C1 segment of cervical spinal cord (tissue), 14 donors: ENCODE measurements at places on chromosomes 4 and X.

DNA sequence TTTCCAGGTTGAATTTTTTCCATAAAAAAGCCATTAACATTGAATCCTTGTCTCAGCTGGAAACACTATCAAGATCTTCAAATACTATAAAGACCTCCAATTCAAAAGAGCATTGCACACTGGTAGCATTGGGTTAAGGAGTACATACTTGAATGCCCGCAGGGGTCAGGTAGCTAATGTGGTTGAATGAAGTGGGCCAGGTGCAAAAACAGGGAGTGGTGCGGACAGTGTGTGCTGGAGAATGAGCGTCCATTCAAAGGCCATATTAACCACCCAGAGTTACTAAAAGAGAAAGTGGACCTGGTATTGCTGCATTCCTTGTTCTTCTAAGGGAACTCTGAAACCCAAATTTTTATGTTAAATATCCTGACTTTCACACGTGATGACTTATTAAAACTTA is 91.6 kb downstream of the NYX start:
- DNase-seq, result no peak

GRCh38 chr4:176864238-176864637 is 71.5 kb upstream of the VEGFC start:
- DNase-seq, result no peak

GRCh38 chrX:41085878-41086626 is 807 bp downstream of the USP9X start:
- DNase-seq, result no peak

- no peak for DNase-seq
Observed at GRCh38 chr4:184317234-184317918, 99.7 kb upstream of the ENPP6 start.

DNA sequence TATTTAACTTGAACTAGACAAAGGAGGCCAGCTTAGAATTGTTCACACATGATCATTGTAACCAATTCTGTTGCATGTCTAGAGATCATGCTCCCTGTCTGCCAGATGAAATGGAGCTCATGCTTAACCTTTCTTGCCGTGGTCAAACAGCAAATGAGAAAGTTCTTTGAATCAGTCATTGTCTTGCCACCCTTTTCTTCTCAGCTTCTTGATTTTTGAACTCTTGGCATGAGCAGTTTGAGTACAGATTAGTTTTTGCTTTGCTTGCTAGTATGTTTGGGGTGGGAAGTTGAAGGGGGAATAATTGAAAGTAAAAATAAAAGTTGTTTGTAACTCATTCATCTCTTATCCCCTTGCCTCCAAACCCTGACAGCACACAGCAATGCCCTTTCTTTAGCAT is 4.7 kb downstream of the MTM1 start:
- DNase-seq, result no peak

GRCh38 chr4:7598939-7599790 is 164.4 kb upstream of the PSAPL1 start:
- DNase-seq, result no peak

GRCh38 chr4:54941994-54942552 is 183.3 kb downstream of the KDR start:
- DNase-seq, result no peak

GRCh38 chr4:139144161-139144859 is 32.7 kb downstream of the ELF2 start:
- no peak for DNase-seq

DNA sequence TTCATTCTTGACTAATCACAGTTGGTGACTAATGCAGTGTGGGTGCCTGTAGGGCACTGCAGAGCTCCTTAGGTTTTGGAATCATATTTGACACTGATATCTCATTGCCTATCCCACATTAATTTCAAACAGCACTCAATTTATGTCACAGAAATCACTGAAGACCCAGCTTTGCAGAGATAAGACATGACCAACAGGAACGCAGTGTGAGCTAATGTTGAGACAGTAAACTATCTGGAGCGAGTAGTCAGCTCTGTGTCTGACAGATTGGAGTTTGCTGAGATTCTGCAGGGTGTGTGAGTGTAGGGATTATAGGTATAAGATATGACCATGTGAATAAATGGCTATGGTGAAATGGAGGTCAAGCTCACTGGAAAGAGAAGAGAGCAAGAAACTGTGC is 1586.1 kb upstream of the AGA start:
- DNase-seq, result no peak

GRCh38 chr4:76087007-76087769 is 12.7 kb downstream of the ART3 start:
- DNase-seq, result peak; percentile 51

GRCh38 chr4:2811830-2812611 is 19.1 kb downstream of the SH3BP2 start:
- DNase-seq, result no peak

- no peak for DNase-seq
Observed at GRCh38 chr4:73729534-73730165, 10.7 kb upstream of the CXCL8 start.

DNA sequence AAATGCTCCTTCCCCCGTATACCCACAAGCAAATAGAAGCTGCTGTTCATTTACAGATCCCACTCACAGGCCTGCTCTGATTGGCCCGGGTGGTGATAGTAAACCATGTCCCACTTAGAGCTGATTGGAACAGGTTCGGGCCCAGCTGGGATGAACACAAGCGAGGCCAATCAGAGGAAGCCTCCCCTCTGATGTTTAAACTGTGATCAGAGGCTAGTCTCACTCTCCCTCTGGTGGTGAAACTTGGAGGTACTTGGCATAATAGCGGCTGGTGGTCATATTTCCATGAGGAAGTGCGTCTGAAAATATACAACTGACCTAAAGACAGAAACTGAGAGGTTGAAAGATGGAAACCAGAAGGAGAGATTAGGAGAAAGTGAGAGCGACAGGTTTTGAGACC is 51.5 kb upstream of the TRPC3 start:
- DNase-seq, result no peak

DNA sequence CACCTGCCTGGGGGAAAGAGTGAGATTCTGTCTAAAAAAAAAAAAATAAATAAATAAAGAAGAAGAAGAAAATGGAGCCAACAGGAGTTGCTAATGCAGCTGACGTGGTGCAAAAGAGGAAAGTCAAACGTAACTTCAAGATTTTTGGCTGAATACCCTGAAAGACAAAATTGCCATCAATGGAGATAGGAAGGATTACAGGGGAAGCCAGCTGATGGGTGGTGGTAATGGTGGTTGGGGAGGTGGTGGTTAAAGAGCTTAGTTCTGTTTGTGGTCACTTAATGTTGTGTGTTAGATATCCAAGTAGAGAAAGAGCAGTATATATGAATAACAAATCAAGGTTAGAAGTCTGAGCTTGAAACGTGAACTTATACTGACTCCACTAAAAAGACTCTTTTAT is 225.4 kb downstream of the ARHGAP24 start:
- DNase-seq, result no peak

GRCh38 chr4:128225148-128225547 is 62.5 kb downstream of the PGRMC2 start:
- no peak for DNase-seq

GRCh38 chrX:57586360-57586759 is 5.5 kb upstream of the ZXDB start:
- no peak for DNase-seq

GRCh38 chr4:82919386-82919785 is 18.9 kb downstream of the THAP9 start:
- no peak for DNase-seq

DNA sequence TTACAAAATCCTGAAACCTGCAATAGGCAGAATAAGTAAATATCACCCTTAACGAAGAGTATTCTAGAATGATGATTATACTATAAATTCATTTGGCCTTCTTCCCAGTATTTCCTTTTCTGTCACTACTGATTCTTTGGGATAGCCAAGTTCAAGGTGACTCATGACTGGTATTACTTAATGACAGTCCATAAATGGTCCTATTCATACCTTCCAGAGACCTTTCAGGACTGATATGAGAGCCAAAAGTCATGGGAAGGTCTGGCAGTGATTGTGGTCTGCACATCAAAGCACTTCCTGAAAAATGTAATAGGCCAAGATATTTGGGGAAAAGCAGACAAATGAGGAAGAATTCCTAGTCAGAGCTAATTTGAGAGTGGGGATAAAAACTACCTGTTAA is 239.6 kb upstream of the FAM47A start:
- no peak for DNase-seq

- DNase-seq, result no peak
Observed at GRCh38 chr4:80201252-80202151, 4.2 kb downstream of the PRDM8 start.

DNA sequence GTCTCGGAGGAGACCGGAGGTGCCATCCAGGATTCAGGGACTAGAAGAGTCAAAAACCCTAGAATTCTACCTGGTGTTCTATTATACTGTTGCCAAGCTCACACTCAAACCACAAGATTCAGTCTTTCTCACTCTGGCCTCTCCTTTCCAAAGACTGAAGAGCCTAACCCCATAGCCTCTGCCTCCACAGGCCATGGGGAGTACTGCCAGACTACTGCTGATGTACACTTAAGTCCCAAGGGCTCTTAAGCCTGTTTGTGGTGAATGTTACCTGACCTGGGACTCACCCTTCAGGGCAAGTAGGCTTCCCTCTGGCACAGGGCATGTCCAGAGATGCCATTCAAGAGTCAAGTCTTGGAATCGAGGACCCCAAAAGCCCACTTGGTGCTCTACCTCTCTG is 58.9 kb upstream of the IRS4 start:
- no peak for DNase-seq

DNA sequence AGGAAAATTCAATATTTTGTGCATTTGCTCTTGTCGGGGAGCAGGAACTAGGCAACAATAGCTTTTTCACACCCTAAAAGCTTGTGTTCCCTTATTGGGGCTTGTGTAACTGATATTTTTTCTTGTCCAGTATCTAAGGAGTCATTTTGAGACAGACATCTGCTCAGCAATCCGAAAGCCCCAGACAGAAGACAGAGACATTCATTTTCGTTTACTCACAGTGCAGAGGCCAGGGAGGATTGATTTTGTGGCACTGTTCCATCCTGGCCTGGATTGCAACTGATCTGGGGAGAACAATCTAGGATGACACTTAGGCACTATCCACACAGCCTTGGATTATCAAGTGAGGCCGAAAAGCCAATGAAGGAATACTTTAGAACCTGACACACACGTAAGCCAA is 27.4 kb upstream of the PLAC1 start:
- DNase-seq, result no peak

GRCh38 chr4:80407246-80407645 is 71.7 kb downstream of the CFAP299 start:
- no peak for DNase-seq

DNA sequence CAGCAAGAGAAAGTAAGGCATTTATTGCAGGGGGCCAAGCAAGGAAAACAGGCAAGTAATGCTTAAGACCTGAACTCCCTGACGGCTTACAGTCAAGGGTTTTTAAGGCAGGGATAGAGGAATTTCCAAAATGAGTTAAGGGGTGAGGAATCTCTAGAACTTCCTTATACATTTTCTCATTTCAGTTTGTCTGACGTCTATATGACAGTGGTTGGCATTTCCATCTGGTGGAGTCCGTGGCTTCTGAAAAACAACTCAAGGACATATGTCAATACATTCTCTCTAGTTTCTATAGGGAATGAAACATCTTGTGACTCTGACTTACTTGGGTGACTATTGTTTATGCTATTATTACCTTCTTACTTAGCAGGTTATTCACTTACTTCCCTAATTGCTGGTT is 19.3 kb upstream of the GUCY2F start:
- DNase-seq, result no peak

- no peak for DNase-seq
Observed at GRCh38 chrX:7062276-7062675, 85.2 kb upstream of the STS start.

DNA sequence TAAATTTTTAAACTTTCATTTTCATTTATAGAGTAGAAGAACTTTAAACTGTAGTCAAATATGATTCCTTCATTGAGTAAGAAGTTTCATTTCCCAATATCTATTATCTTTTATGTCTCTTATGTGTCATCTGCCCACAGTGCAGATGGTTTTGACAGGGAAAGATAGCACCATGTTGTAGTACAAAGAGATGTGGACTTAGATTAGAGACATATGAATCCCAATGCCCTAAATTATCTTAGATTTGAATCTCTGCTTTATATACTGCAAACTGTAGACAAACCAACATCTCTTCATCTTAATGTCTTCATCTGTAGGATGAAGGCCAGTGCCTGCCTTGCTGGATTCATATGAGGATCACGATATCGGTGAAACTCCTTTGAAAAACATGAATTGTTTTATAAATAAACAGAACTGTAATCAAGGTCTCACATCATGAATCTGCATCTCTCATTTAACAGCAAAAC is 217.5 kb downstream of the BANK1 start:
- no peak for DNase-seq

- peak; percentile 33 for DNase-seq
Observed at GRCh38 chr4:139740531-139741041, 75.0 kb downstream of the MGST2 start.

GRCh38 chr4:84309191-84309590 is 189.9 kb downstream of the NKX6-1 start:
- DNase-seq, result no peak
